ENCODE measurements at places on chromosomes 12 and 14.

DNA sequence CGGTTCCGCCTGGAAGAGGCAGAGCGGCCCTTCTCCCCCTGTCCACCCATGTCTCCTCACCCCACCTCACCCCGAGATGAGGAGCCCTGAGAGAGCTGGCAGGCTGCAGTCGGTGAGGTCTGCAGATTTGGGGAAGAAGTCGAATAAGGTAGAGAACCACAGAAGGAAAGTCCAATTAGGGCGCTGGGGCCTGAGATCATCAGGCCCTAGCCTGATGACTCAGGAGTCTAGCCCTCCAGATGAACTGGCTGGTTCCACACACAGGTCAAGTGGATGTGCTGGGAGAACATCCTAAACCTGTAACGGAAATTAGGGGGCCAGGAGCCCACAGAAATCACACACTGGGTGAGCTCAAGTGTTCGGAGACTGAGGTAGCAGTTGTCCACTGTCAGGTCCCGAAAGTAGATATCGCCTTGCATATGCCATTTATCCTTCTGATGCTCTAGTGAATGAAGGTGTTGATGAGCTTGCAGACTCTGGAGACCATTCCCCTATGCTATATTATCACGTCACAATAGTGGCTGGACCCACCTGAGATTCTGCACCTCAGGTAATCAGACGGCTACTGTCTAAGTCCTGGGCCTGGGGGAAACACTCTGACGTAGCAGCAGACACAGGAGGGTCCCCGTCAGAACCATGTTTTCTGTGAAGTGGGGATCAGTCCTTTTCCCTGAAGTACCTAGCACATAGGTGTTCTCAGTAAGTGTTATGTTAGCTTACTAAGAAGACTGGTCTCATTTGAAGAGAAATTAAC, 886 bp upstream of the METTL17 start:
- no peak for DNase-seq

GRCh38 chr12:116015525-116015924, 262.0 kb downstream of the MED13L start:
- DNase-seq, result peak; percentile 22

DNA sequence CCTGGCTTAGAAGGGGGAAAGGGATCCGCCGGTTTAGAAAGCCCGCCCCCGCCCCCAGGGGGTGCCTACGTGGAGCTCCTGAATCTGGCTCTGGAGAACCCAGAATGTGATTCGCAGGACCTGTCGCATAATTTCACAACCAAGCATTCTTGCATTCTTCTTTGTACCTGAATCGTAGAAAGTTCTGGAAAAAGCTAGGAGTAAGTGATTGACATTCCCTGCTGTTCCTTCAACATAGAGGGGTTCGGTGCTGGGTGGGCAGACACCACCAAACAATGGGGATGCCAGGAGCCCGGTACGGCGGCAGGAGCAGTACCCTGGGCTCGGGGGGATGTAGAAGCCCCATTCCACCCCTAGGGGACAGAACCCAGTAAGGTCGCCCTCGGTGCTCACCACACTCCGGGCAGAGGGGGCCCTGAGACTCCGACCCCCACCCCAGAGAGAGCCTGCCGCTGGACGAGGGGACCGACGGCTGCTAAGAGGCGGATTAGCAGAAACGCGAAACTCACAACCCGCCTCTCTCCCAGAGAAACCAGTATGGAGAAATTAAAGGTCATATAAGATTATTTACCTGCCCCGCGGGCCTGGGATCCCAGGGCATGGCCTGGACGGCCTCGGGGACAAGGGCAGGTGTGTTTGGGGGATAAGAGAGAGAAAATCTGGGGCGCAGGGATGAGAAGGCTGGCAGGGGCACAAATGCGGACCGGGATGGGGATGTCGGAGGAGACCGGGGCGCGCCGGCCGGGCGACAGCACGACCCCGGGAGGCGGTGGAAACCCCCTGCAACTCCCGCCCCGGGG, 520 bp downstream of the CSRP2 start:
- peak; percentile 8 for DNase-seq

DNA sequence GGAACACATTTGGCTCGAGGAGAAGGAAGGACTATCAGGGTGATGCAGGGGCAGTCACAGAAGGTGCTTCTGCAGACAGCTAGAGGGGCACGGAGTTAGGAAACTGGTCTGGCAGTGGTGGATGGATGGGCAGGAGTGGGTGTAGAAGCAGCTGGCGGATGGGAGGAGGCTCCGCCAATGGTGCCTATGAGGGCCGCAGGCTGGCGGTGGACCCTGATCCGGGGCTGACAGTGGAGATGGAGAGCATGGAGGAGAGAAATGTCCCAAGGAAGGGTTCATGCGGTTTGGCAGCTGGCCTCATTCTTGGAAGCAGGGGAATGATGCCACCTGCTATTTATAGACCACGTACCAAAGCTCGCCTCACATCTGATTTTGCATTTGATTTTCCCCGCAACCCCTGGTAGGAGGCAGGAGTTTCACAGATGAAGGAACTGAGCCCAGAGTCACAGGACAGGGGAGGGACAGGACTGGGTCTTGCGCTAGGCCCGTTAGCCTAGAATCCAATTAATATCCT, 237.1 kb downstream of the FOXN3 start:
- no peak for DNase-seq

GRCh38 chr12:106078358-106079010, 60.3 kb downstream of the NUAK1 start:
- DNase-seq, result peak; percentile 96

- no peak for DNase-seq
Observed at GRCh38 chr14:52706286-52706685, 714 bp upstream of the PSMC6 start.

DNA sequence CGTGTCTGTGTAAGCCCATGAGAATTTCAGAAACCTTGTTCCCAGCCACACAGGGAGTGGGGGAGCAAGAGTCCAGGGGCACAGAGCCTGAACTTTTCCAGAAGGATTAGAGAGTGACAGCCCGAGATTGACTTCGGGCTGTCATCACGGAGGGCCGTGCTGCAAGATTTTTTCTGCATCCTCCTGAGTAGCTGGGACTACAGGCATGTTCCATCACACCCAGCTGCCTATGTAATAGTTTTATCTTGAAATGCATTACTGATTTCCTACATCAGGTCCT, 14.4 kb downstream of the EVL start:
- no peak for DNase-seq

GRCh38 chr12:98372340-98373024, 142.9 kb upstream of the TMPO start:
- DNase-seq, result no peak

GRCh38 chr12:83954071-83954789, 958.4 kb downstream of the SLC6A15 start:
- no peak for DNase-seq

DNA sequence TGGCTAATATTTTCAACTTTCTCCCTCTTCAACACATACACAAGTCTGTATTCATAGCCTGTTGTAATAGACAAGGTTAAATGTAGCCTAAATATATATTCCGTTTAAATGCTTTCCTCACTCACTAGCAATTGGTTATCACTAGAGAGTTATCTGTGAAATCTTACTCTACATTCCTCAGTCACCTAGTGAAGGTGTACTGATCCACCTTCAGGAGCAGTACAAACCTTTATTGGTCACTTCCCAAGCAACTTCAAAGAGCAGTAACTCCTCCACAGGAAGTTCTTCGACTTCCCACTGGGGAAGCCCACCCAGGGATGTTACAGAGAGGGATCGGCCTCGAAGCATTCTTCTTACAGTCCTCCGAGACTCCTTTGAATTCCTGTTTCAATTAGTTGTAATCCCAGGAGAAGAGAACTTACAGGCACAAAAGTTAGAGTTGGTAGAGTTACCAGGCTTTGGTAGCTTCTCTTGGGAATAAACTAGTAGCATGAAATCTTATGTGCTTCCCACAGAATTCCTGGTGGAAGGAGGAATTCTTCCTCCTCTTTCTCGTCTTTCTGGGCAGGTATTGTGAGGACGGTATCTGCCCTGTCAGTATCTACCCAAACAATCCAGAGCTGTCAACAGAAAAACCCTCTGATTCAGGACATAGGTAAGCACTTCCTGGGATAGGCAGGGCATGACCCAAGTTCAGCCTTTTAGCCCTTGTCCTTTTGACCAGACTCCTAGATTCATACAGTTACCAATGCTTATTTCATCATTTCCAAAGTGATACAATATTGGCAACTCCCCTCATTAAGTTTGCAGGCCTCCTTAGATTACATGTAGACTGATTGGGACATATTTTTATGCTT, at the start of gene GYS2:
Gene GYS2 (minus strand): TSS at position 603 of the 857 bp plus-strand sequence. CDS start 255 bp downstream, at position 348.
- no peak for DNase-seq

- no peak for DNase-seq
Observed at GRCh38 chr14:100394886-100395672, 71.9 kb downstream of the SLC25A47 start.

- DNase-seq, result no peak
Observed at GRCh38 chr12:71536279-71536938, 96.8 kb downstream of the LGR5 start.

- DNase-seq, result peak; percentile 26
Observed at GRCh38 chr12:121712461-121713256, at the start of gene TMEM120B. TSS of gene TMEM120B (plus strand) at chr12:121712752. CDS start at chr12:121712896, 144 bp downstream.

Measured in A172 (cell line).